ENCODE measurements at places on chromosomes 6 and 20. TPM values are rescaled to one million over a fixed set of nuclear protein-coding genes. Genes with fewer than 3 reads are reported as not detected.

Gene SRC
- 0.88 TPM for total RNA-seq

Gene PSORS1C2
- not detected for total RNA-seq

Gene OXT
- not detected for total RNA-seq

Gene HLA-DMB
- 3.5 TPM for total RNA-seq

Gene PGBD1
- 2.4 TPM for total RNA-seq

Gene DUSP15
- total RNA-seq, result not detected

Gene CASP8AP2
- 33.3 TPM for total RNA-seq

Gene KPNA5
- 10.9 TPM for total RNA-seq

Gene NKAIN2
- not detected for total RNA-seq

Gene TMEM14C
- 60.1 TPM for total RNA-seq
